ENCODE measurements at places on chromosomes 6 and 20.
A peak's percentile ranks its signal among the peaks of the same experiment; 100 is the strongest.

DNA sequence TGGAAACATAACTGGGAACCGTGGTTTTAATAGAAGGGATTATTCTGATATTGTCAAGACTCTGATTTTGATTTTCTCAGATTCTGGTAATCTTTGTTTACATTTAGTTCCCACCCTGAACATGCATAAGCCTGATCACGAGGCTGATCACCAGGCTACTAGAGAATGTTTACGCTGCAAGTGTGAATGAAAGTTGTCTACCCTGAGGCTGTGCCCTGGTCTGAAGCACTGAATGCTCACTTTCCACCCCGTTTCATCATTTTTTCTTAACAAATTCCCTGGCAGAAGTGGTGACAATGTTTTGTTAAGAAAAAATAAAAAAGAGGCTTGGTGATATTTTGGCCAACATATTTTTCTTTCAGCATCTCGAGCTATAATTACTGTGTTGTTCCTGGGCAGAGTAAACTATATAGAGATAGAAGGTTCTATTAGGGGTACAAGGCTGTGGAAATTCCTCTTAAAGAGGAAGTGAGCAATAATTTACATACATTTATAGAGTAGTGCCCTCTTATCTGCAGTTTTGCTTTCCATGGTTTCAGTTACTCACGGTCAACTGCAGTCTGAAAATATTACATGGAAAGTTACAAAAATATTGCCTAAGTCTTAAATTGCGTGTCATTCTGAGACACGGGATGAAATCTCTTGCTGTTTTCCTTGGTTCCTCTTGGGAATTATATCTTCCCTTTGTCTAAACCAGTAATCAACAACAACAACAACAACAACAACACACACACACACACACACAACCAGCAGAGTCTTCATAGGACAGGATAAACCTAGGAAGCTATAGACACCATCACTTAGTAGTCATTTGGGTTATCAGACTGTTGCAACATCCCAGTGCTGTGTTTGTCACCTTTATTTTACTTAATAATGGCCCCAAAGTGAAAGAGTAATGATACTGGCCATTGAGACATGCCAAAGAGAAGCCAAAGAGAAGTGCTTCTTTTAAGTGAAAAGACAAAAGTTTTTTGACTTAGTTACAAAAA is 566.6 kb upstream of the CITED2 start:
- DNase-seq: no peak

DNA sequence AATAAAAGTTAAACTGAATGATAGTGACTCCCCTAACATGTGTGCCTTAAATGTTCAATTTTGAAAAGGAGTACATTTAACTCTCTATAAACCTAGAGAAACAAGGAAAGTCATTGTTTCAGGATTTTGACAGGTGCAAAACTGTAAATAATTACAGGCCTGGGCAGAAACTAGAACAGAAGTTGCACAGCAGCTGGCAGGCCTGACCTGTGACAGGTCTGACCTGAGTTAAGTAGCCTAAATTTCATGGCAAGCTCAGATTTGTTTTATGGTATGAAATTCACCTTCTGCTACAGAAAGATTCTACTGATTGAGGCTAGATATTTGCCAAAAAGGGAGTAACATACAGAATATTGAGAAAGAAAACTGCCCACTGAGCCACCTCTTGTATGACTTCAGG is 166.1 kb downstream of the CDKAL1 start:
- DNase-seq: peak; percentile 98

GRCh38 chr20:32823737-32824588 is 4.2 kb downstream of the MAPRE1 start:
- DNase-seq: no peak

DNA sequence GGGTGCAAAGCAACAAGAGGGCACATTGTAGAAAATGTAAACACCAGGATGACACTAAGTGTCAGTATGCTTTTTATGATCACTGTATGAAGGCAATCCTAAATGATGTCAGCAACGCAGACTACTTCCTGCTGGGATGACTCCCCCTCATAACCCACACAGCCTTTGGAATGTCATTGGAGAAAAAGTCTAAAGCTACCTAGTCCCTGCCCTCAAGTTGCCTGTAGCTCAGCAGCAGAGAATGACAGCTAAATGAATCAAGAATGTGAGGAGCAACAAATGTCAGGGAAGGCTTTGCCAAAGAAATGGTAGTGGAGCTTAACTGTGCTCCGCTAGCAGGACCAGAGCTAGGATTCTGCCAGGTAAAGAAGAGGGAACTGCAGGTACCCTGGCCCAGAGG is 555.6 kb downstream of the CD83 start:
- DNase-seq: no peak

GRCh38 chr20:36097337-36098151 is 57.0 kb upstream of the EPB41L1 start:
- no peak for DNase-seq
